CD4-positive, alpha-beta T cell treated with Interleukin-2 at 100 ng/mL for 4 hours (primary cell): ENCODE measurements at places on chromosomes 7 and 10.
A peak's percentile ranks its signal among the peaks of the same experiment; 100 is the strongest.

GRCh38 chr10:9895981-9896380, 1121.7 kb upstream of the CELF2 start:
- no peak for DNase-seq

GRCh38 chr7:40057292-40057691, 77.1 kb downstream of the MPLKIP start:
- DNase-seq, result no peak

DNA sequence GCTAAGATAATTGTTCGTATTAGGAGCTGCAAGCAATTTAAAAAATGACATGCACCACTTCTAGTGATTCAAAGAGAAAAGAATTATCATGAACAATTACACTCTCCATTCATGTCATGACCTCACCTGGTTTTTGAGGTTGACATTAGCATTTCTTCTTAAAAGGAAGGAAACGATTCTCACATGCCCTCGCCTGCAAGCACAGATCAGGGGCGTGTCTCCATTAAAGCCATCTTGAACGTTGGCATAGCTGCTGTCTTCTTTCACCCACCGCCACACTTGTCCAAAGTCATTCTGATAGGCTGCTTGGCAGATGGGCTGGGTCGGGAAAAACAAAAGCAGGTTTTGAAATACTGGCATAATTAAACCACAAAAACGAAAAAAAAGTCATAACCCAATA, 19.9 kb downstream of the ANKRD22 start:
- DNase-seq, result peak; percentile 74

DNA sequence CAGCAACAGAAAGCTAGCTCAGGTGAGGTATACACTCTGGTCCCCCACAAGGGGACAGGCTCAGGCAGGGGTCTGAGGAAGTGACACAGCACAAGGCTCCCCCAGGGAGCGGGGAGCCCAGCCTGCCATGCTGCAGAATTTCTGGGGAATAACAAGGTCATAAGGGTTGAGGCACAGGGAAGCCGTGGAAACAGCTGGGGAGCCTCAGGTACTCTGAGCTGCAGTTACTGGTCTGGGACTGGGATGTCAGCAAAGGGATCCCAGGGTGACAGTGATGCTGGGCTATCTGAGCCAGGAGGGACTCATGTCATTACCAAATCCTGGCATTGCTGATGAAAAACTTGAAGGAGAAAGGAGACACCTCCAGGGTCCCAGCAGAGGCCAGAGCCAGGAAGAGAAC, 64.4 kb upstream of the NANOS1 start:
- DNase-seq, result no peak

- DNase-seq, result peak; percentile 43
Observed at GRCh38 chr10:133258066-133258817, 18.4 kb downstream of the ADAM8 start.

- no peak for DNase-seq
Observed at GRCh38 chr10:69957241-69957885, 95.3 kb upstream of the MACROH2A2 start.

GRCh38 chr10:122352817-122353525, 21.5 kb upstream of the PLEKHA1 start:
- DNase-seq, result no peak

DNA sequence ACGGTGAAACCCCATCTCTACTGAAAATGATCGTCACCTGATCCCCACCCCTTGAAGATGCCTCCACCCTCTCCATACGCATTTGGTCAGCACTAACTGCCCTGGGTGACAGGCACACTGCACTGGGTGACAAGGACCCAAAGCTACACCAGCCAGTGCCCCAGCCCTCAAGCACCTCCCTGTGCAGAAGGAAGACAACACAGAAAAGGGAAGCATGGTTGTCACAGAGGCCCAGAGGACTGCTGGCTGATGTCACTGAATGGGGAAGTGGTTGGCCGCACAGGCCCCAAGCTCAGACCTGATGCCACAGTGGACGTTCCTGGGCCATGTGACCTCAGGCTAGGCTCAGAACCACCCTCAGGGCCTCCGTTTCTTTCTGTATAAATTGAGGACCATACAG, 4.2 kb upstream of the PILRA start:
- DNase-seq, result peak; percentile 22

DNA sequence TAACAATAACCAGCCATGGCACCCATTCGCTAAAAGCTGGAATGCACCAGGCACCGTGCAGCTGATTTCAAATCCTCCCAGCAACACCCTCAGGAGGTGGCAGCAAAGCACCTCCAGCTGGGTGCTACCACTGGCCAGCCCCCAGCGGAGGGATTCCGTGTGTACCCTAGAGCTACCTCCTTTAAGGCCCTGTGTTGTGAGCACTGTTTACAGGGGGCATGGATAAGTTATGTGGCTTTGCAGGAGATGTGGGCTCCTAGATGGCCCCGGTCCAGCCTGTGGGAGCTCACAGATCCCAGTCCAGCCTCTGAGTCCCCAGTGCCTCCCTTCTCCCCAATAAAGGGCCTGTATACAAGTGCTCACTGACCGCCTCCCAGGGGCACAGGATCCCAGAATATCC, 27.1 kb downstream of the TNRC18 start:
- DNase-seq, result peak; percentile 62

GRCh38 chr7:52501696-52502095, 533.7 kb upstream of the POM121L12 start:
- DNase-seq, result no peak

DNA sequence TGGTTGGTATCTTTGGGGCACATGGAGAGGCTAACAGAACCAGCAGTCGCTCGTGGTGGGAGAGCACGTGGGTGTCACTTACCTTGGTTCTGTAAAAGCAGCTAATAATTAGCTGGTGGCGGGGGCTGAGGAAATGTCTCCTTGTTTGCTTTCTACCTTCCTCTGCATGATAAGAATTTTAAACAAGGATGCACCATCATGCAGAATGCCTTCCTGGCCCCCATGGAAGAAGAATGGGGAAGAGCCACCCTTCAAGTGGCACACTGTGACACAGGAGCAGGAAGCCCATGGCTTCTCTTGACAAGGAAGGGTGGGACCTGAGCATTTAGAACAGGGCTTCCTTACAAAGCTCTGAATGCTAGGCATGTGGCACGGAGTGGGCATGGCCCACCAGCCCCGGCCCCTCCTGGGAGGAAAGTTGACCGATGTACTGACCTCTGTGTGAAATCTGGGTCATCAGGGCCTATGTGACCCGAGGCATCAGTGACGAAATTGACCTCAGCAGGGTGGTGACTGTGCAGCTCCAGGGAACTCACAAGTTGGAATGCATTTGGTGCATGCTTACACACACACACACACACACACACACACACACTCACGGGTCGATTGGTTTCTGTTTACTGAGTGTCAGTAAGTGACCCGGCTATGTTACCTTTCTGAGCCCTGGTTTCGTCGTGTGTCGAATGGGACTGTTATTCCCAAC, 116.9 kb upstream of the ANLN start:
- no peak for DNase-seq

DNA sequence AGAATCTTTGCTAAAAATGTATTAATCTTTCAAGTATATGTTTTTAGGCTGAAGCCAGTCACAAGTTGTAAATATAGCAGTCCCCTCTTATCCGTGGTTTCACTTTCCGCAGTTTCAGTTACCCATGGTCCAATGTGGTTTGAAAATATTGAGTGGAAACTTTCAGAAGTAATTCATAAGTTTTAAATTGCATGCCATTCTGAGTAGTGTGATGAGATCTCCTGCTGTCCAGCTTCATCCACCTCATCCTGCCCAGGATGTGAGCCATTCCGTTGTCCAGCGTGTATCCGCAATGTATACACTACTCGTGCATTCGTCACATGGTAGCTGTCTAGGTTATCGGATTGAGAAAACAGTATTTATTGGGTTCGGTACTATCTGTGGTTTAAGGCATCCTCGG, 12.2 kb downstream of the PDCD4 start:
- no peak for DNase-seq

DNA sequence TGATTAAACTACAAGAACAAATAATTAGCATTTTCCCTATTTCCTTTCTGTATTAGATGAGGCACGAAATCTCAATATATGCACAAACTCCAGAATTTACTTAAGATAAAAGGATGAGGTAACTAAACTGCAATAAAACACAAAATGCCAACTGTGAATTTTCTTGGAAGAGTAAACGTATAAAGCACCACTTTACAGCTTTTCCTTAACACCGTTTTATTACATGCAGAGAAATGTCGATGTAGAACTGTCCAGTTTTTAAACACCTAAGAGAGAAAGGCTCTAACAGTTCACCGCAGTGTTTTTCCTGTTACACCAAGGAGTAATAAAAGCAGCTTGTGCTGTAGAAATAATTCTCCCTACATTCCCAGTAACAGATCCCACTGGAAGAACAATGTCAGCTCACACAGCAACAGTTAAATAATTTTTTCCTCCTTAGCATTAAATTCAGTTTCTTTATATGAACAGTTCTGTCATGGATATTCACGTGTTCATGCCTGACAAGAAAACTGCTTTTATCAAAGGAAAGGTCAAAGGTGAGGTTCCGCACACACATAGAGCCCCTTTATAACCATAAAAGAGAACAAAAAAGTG, 52.0 kb downstream of the MINDY3 start:
- DNase-seq, result no peak

DNA sequence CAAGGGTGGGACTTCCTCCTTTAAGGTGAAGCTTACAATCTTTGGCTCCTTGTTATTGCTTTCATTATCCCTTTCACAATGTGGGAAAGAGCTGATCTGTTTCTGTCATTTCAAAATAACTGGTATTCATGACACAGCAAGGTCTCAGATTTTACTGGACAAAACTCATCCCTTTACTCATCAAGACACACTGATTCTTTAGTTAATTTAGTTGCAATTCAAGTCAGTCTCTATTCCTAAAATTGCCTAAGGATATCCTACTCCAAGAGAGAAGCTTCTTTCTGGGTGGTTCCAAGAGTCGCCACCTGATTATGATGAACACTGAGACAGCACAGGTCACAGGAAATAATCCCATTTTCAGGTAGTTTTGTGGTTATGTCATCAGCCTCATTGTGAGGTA, 5.8 kb upstream of the PNLIPRP3 start:
- DNase-seq, result no peak

- DNase-seq, result no peak
Observed at GRCh38 chr10:91702620-91703019, 69.7 kb upstream of the PPP1R3C start.

- DNase-seq, result no peak
Observed at GRCh38 chr10:132370426-132371340, 26.3 kb upstream of the PWWP2B start.

DNA sequence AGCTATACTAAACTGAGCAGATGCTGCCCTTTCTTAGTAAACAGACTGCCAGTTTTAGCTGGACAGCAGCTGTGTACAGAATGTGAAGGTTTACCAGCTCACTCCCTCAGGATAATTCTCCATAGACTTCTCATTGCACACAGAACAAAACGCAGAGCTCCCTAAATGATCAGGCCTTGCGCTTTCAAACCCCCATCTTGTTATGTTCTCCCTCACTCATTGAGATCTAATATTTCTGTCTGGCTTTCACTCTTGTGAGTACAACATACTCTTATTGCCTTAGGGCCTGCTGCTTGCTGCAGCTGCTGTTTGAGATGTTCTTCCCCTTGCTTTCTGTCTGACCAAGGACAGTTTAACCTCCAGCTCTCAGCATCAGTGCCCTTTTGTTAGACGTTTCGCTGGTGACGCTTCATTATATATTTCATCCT, 17.3 kb downstream of the VWDE start:
- no peak for DNase-seq

GRCh38 chr7:101747879-101748345, 69.5 kb upstream of the CUX1 start:
- DNase-seq, result no peak

- DNase-seq, result no peak
Observed at GRCh38 chr7:42143711-42144600, 93.1 kb downstream of the GLI3 start.

DNA sequence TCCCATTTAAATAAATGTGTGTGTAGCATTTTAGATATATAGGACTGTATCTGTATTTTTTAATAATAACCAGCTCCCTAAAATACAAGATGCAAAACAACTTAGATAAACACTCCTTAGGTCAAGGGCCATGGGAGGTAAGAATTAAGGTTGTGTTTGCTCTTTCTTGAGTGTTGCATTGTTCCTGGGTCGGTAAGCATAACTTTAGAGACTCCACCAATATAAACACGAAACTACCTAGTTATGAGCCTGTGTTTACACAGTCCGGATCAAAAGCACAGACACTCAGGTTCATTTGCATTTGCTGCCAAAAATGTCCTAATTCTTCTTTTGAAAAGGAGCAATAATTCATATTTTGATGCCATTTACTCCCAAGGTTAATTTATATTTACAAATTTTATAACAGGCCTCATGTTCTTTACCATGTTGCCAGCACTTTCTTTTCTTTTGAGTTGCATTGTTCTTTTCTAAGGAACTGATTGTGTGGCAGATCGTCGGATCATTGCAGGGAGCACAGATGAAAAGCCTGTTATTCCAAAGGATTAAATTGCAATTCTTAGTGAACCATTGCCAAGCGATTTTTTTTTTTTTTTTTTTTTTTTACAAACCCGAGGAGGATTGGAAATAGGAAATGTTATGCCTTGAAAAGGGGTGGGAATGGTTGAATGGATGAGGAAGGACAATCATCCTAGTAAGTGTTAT, 45.8 kb upstream of the GLCCI1 start:
- no peak for DNase-seq

DNA sequence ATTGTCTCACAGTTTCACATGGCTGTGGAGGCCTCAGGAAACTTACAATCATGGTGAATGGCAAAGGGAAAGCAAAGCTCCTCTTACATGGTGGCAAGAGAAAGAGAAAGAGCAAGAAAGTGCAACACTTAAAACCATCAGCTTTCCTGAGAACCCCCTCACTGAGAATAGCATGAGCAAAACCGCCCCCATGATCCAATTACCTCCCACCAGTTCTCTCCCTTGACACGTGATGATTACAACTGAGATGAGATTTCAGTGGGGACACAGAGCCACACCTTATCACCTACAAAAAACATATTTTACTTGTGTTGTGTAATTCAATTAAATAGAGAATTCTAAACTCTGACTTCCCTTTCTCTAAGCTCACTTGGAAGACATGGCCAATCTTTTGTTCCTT, 80.2 kb downstream of the SEMA3C start:
- no peak for DNase-seq

GRCh38 chr7:116216956-116217571, 6.7 kb downstream of the TES start:
- DNase-seq, result peak; percentile 47

DNA sequence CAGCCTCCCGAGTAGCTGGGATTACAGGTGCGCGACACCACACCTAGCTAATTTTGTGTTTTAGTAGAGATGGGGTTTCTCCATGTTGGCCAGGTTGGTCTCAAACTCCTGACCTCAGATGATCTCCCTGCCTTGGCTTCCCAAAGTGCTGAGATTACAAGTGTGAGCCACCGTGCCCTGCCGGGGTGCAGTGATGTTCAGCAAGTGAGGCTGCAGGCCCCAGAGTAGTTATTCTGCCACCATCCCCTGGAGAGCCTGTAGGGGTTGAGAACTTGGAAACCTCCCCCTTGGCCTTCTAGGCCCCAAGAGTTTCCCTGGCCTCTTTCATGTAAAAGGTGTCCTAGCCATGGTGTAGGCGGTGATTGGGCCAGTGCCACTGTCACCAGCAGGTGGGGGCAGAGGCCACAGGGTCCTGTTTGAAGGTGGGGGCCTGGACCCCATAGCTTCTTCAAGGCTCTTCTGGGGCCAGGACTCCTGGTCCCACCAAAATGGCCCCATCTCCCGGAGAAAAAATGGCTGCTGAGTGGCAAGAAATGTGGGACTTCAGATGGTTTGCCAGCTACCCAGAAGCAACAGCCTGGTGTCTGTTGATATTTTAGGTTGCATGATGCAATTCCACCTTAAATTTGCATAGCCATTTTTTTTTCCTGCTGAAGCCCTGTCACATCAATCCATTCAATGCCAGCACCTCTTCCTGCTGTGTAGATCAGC, 25.5 kb upstream of the INMT start:
- DNase-seq, result peak; percentile 21

- DNase-seq, result no peak
Observed at GRCh38 chr10:93573051-93573909, 6.8 kb downstream of the FFAR4 start.
